ENCODE measurements at places on chromosomes 7 and 10.

DNA sequence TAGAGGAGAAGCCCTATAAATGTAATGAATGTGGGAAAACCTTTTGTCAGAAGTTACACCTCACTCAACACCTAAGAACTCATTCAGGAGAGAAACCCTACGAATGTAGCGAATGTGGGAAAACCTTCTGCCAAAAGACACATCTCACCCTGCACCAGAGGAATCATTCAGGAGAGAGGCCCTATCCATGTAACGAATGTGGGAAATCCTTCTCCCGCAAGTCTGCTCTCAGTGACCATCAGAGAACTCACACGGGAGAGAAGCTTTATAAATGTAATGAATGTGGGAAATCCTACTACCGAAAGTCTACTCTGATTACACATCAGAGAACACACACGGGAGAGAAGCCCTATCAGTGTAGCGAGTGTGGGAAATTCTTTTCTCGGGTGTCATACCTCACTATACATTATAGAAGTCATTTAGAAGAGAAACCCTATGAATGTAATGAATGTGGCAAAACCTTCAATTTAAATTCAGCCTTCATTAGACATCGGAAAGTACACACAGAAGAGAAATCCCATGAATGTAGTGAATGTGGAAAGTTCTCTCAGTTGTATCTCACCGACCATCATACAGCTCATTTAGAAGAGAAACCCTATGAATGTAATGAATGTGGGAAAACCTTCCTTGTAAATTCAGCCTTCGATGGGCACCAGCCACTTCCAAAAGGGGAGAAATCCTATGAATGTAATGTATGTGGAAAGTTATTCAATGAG lies 18.9 kb downstream of the RBAK start:
- no peak for DNase-seq

DNA sequence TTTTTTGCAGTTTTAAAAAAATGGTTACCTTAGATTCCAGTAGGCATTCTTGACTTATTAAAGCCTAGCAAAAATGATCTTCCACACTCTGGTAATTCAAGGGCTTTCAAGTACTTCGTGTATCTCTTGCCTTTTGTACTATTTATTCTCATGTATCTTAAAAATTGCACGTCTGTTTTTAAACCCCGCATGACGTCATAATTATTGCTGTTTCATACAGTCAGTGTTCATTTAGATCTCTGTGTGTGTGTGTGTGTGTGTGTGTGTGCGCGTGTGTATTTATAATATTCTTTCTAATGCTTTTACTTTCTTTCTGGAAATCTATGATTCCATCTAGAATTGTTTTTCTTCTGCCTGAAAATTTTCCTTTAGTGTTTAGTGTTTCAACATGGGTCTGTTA lies 234.2 kb downstream of the CCSER2 start:
- no peak for DNase-seq

DNA sequence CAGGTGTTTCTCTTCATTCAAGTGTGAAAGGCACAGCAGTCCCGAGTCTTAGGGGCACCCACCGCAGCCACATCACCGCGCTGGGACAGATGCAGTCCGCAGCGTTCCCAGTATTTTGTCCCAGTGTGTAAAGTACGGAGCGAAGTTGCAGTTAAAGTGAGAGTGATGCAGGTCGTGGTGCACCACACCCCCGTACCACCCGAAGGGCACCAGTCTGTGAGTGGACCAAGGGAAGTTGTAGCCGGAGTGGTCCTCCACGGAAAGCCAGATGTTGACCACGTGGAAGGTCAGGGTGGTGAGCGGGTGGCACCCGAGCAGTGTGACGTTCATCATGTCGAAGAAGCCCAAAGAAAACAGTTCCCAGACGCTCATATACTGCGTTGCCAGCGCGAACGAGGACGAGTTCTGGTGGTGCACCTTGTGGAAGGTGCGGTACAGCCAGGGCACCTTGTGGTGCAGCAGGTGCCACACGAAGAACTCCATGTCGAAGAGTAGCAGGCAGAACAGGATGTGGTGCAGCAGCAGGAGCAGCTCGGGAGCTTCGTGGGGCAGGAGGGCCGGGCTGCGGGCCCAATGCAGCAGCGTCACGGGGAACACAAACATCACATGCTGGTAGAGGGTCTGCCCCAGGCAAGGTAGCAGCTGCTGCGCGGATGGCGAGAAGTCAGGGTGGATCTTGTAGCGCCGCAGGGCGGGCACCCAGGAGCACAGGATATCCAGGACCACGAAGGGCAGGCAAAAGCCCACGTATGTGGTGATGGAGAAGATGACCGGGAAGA lies 526 bp downstream of the CH25H start:
- peak; percentile 78 for DNase-seq

- DNase-seq, result no peak
Measured at GRCh38 chr7:97734255-97734654, 2.4 kb downstream of the TAC1 start.

DNA sequence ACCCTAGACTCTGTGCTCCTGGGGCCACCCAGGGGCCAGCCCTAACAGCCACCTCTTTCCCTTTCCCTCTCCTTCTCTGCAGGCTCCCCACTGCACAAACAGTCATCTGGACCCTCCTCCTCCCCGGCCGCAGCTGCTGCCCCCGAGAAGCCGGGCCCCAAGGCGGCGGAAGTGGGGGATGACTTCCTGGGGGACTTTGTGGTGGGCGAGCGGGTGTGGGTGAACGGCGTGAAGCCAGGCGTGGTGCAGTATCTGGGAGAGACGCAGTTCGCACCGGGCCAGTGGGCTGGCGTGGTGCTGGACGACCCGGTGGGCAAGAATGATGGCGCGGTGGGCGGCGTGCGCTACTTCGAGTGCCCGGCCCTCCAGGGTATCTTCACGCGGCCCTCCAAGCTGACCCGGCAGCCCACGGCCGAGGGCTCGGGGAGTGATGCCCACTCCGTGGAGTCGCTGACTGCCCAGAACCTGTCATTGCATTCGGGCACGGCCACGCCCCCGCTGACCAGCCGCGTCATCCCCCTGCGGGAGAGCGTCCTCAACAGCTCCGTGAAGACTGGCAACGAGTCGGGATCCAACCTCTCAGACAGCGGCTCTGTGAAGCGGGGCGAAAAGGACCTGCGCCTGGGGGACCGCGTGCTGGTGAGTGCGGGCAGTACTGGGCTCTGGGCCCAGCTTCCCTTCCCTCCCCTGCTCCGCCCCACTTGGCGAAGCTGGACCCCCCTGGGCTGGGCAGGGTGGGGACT lies 49.3 kb downstream of the CLIP2 start:
- peak; percentile 74 for DNase-seq

GRCh38 chr10:7610026-7610425 lies 56.7 kb downstream of the ITIH5 start:
- no peak for DNase-seq

- no peak for DNase-seq
Measured at GRCh38 chr10:132097609-132098377, 32.0 kb downstream of the JAKMIP3 start.

GRCh38 chr10:78602201-78602932 lies 466.4 kb upstream of the ZMIZ1 start:
- DNase-seq, result no peak

GRCh38 chr7:67593794-67594193 lies 597.2 kb downstream of the TYW1 start:
- DNase-seq, result no peak

DNA sequence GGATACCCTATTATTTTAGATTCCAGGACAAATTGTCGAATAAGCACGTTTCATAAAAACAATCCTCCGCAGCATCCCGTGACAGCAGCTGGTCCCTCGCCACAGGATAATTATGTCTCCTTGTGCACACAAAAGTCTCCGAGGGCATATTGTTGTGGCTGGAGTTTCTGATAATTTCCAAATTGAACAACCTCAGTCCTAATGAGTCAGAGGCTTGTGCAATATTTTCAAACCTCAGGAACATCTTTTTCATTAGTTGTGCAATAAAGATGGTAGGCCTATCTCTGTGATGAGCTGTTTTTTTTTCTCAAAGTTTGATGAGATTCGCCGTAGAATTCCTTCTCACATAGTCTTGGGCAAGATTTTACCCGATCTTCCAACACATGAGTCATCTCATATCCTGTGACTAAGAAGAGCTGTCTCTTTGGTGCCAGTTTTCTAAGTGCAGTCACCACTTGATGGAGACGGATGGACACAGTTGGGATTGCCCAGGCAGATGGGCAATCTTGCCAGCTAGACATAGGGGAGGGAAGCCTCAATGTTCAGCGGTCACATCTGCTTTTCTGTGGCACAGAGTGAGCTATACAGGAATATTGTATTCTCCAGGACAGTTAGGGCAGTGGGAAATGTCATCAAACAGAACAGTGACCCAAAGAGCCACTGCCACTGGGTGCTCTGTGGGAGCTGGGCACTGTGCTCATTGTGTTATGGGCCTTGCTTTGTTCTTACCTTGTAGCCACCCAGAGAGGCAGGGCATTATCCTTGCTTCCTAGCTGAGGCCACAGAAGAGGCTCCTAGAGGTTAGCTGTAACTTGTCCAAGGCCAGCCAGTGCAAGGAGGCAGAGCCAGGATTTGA lies 7.8 kb downstream of the HTRA1 start:
- DNase-seq, result no peak

GRCh38 chr7:82567356-82567755 lies 123.8 kb upstream of the CACNA2D1 start:
- no peak for DNase-seq

DNA sequence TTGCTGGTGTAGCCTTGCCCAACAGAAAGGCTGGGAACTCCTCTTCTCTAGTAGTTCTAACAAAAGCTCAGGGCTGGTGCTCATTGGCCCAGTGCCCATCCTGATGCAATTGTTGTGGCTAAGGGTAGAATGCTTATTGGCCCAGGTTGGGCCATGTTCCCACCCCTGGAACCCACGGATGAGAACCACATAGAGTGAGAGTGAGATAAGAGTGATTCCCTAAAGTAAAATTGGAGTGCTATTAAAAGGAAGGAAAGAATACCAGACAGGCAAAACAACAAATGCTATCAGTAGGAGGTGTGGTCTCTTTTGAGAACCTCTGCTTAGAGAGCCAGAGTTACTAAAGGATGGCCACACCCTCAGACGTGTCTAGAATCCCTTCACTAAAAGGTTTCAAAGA lies 49.2 kb downstream of the LGI1 start:
- DNase-seq, result no peak

- peak; percentile 9 for DNase-seq
Measured at GRCh38 chr7:123367484-123368122, 166.8 kb downstream of the IQUB start.

GRCh38 chr7:115600207-115600606 lies 430.4 kb downstream of the TFEC start:
- DNase-seq, result no peak

- no peak for DNase-seq
Measured at GRCh38 chr10:14102056-14102455, 228.7 kb downstream of the FRMD4A start.

DNA sequence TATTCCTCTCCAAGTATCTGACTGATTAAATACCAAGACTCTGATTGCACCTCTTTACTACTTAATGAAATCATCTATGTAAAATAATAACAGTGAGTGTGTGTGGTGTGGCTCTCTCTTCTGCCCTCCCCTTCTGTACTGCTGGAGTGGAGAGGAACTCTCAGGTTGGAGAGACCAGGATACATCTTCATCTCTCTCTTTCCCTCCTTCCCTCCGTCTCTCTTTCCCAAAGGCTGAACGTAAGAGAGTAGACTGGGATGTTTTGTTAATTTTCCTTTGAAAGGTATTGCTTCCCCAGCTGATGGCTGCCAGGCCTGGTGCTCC lies 272 bp upstream of the GJC3 start:
- no peak for DNase-seq

- no peak for DNase-seq
Measured at GRCh38 chr7:135584362-135585353, 26.9 kb downstream of the NUP205 start.

- DNase-seq, result no peak
Measured at GRCh38 chr10:93874309-93875031, 19.3 kb upstream of the SLC35G1 start.

DNA sequence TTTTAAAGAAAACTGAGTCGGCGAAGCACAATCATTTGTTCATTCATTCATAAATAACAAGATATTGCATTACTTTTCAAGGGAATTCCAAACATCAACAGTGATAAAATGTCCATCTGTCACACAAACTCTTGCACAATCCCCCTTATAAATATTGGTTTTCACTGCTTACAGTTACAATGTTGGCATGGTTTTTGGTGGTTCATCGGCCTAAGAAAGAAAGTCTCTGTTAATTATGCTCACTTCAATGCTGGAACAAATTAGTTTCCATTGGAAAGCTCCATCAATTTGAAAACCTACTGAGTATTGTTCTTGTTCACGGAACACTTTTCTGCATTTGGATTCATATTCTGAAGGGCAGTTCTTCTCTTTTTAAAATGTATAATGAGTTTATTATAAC lies 188.5 kb downstream of the JAZF1 start:
- DNase-seq, result no peak

GRCh38 chr10:133100706-133101415 lies 13.1 kb downstream of the ADGRA1 start:
- peak; percentile 9 for DNase-seq

DNA sequence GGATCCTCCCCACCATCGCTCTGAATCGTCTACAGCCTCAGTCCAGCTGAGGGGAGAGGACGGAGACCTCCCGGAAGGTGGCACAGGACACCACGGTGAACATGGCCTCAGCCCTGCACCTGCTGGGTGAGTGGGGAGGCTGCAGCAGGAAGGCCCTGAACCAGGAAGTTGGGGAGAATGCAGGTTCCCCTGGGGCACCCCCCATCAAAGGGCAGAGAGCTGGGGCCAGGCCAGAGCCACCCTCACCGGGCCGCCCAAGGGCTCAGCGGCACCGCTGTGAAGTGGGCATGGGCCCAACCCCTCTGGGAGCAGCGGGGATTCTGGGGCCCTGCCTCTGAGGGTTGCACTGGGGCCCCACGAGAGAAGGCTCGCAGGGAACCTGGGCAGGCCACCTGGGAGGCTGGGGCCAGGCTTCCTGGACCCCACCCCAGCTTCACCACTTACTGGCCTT lies 98.7 kb downstream of the MICALL2 start:
- no peak for DNase-seq

DNA sequence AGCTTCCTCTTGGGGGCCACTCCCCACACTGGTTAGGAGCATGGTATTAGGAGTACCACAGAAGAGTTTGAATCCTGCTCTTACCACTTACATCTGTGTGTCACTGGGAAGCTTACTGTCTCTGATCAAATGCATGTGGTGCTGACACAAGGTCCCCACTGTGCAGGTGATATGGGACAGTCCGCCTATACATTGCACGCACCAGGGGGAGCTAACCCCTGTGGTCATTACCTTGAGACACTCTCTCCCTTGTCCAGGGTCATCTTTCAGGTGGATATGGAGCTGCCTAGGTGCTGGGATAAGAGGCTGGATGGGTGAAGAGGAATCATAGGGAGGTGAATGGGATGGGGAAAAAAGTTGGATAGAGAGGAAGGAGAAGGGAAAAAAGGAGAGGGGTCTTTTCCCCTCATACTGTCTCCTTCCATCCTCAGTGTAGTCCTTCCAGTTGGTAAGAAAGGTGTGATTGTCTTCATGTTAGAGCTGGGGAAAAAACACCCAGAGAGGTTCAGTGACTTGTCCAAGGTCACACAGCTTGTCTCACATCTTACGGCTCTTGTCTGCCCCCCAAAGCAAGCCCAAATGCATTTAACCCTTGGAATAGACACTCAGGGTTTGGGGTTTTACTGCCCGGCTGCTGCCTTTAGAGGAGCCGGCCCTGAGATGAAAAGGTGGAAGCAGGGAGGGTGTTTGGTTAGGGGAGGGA lies 125.9 kb downstream of the CDH23 start:
- no peak for DNase-seq

Measured in DND-41 (cell line).